BE2C (cell line): ENCODE measurements at places on chromosomes 5 and 9.

- DNase-seq, result no peak
Measured at GRCh38 chr5:168014433-168015123, 276.9 kb upstream of the WWC1 start.

DNA sequence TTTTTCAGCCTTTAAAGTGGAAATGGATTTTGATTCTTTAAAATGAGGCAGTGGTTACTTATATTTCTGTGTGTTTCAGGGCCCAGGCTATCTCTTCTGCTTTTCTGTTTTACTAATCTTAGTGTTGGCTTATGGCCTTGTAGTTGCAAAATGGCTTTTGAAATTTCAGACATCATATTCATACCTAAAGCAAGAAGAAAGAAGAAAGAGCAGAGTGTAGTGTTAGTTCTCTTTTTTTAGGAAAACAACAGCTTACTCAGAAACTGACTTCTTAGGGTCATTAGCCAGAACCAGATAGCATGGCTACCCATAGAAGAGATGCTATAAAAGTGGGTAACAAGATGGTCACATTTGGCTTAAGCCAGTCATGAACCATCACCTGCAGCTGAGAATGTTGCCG is 20.9 kb downstream of the ZBED3 start:
- DNase-seq, result no peak

- DNase-seq, result no peak
Measured at GRCh38 chr5:73204733-73205132, 31.7 kb downstream of the TMEM174 start.

- DNase-seq, result peak; percentile 17
Measured at GRCh38 chr9:36191290-36191645, 547 bp downstream of the CLTA start.

DNA sequence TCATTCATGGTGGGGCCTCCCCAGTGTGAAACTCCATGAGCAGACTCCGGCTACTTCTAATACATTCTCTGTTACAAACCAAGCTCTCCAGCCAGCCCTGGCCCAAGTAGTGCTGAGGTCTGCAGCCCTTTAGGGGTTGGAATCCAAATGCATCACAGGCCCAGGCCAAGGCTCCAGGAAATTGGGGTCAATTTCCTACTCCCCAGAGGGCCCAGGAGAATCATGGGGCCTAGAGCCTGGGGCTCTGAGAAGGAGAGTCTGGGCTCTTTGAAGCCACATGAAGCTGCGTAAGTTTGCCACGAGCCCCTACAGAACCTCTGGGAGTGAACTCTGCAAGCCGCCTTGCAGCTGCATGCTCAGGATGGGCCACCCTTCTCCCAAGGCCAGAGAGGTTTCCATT is 206.4 kb downstream of the PAPPA start:
- DNase-seq, result no peak

- DNase-seq, result peak; percentile 28
Measured at GRCh38 chr9:107484117-107484723, 5.3 kb downstream of the KLF4 start.

DNA sequence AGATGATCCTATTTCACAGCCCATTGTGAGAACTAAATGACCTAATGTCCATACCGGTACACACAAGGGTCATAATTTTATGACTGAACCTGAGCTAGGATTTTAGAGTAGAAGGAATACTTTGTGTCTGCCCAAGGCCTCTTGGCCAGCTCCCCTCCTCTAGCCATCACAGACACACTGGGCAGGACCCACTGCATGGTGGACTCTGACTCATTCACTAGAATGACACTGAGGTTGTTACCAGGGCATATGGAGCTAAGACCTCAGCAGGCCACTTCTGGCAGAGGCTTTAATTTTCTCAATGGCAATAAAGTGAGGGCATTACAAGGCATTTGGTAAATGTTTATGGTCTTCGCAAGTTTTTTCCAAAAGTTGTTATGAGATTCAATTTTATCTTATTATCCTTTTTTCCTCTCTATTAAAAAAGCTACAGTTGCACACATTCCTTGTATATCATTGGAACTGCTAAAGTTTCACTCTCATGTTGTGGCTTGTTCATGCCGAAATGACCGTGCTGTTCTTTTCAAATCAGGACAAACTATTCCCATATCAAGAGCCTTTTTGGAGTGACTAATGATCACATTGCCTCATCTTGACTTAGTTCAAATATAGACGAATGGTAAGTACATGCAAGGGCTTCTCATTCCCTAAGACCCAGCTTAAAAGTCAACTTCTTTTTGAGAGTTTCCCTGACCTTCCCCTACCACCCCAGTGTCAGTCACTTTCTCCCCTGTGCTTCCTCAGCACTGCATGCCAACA is 595.7 kb downstream of the ACTL7B start:
- DNase-seq, result no peak

DNA sequence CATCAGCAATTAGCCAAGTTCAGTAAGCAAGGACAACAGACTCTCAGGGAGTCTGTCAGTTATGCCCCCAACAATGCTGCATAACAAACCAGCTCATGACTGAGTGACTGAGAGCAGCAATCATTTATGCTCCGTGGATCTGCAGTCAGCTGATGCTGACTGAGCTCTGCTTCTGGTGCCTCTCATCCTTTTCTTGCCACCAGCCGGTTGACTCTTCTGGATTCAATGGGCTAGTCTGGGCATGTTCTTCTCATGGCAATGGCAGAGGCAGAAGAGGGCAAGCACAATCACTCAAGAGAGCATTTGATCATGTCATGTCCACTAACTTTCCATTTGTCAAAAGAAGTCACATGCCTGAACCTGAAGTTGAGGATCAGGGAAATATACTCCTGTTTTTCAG is 157.0 kb upstream of the NTRK2 start:
- DNase-seq, result no peak

DNA sequence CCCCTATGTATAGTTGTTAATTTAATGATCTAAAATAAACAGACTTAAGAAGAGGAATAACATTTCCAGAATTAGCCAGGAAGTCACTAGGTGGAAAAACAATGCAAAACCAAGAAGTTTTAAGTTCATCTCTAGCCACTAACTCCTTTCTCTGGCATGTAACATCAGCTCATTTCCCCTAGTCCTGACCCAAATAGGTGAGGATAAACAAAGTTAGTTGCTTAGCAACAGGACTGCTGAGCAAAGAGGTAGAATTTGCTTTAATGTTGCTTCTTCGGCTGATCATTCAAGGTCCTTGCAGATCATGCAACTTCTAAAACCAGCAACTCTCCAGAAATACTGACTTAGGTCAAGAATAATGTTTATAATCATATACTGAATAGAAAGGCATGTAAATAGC is 675.8 kb downstream of the CETN3 start:
- no peak for DNase-seq

- DNase-seq, result no peak
Measured at GRCh38 chr5:174454464-174454863, 269.9 kb upstream of the MSX2 start.

- no peak for DNase-seq
Measured at GRCh38 chr5:79464695-79465332, 49.1 kb downstream of the HOMER1 start.

- DNase-seq, result no peak
Measured at GRCh38 chr9:35001803-35002502, 12.4 kb downstream of the DNAJB5 start.

GRCh38 chr9:15278839-15279238 is 28.2 kb downstream of the TTC39B start:
- no peak for DNase-seq

GRCh38 chr9:113913426-113914195 is 37.5 kb downstream of the ZNF618 start:
- DNase-seq, result no peak

GRCh38 chr9:99040911-99041582 is 63.9 kb upstream of the TGFBR1 start:
- DNase-seq, result no peak

- no peak for DNase-seq
Measured at GRCh38 chr9:15401266-15401665, 21.4 kb upstream of the SNAPC3 start.

DNA sequence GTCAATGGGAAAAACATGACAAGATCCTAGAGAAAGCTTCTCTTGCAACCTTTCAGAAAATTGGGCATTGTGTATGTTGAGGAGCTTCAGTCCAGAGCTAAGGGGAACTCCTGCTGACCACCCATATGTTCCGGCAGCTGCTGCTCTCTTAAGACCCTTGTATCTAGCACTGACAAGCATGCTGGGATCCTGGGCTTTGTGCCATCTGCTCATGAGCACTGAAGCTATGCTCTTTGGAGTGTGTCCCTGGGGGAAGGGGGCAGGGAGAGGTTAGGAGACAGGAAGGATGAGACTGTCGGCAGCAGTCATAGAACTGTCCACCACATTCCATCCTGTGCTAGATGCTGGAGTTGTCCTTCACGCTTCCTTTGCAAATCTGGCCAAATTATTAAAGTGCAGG is 109.3 kb downstream of the JAKMIP2 start:
- DNase-seq, result peak; percentile 68

- no peak for DNase-seq
Measured at GRCh38 chr5:115510145-115510645, 34.4 kb downstream of the FEM1C start.

GRCh38 chr9:94982211-94982610 is 255.7 kb downstream of the AOPEP start:
- DNase-seq, result no peak

DNA sequence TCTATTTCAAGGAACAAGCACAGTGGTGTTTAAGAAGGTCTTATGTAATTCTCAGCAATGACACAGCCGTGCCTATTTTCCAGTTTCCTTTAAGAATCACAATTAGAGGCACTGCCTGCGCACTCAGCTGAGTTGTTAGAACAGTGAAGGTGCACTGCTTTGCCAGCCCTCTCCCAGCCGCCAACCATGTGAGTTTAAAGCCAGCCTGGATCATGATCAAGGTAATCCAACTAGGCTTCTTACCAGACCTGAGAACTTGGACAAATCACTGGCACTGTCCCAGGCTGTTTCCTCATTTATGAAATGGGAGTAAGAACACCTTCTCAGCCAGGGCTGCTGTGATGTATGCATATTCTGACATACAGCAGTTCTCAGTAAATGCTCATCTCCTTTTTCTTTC is 99.6 kb downstream of the ASTN2 start:
- no peak for DNase-seq

- no peak for DNase-seq
Measured at GRCh38 chr5:39650008-39650762, 225.4 kb upstream of the DAB2 start.
